HAP-1 (cell line): ENCODE measurements at places on chromosomes 5 and 9.

GRCh38 chr5:40414922-40415321, 264.8 kb upstream of the PTGER4 start:
- DNase-seq: no peak

DNA sequence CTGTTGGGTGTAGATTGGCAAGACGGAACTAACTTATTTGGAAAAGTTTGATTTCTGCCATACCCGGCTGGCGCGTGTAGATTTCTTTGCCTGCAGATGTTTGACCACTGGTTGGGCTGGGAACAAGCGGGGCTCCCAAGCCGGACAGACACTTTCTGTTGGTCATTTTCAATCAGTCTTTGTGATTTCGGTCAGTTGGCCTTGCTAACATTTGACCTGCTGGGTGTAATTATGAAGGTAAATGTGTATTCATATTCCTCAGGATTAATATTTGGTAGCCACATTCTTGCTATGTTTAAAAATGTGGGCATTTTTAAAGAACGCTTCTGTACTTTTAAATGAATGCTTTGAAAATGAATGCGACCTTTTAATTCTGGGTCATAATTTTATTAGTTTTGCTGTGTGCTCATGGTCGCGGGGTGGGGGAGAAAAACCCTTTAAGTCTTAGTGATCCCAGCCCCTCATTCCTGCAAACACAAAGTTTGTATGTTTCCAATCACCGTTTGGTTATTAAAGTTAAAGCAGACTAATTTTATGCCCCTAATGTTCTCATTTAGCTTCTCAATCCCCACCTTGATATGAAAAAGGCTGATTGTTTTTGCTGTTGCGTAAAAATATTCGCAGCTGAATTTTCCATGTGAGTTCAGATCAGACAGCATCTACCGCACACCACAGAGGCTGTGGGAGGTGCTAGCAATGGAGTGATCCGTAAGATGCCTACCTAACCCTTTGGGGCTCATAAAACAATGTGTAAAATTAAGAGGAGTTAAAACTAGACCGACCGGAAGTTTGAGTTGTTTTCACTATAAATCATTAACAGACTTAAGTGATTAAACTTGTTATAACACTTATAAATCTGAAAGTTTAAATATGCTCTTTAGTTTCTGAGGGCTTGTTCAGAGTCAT, 1.5 kb downstream of the RASGRF2 start:
- no peak for DNase-seq

GRCh38 chr5:87778876-87779275, 366.1 kb upstream of the CCNH start:
- no peak for DNase-seq

GRCh38 chr5:82365744-82366228, 87.6 kb upstream of the RPS23 start:
- DNase-seq: no peak

DNA sequence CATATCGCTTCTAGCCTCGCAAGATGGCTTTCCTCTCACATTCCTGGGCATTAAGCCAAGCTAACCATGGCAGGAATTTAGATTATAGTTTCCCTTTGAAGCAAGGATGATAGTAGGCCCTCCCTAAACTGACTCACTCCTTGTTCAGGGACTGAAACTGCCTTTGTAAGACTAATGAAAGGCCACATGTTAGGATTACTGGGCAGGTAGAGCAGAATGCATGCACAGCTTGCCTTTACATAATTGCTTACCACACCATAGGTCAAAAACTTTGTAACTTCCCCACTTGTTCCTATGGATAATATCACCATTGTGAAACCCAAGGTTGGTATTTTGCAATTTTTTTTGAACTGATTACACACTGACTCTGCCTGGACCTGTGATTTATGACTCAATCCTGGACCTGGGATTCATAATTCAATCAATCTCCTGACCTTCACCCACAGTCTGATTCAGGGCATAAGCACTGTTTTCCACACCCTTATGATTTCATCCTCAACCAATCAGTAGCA, 41.0 kb upstream of the PRDM9 start:
- DNase-seq: no peak

DNA sequence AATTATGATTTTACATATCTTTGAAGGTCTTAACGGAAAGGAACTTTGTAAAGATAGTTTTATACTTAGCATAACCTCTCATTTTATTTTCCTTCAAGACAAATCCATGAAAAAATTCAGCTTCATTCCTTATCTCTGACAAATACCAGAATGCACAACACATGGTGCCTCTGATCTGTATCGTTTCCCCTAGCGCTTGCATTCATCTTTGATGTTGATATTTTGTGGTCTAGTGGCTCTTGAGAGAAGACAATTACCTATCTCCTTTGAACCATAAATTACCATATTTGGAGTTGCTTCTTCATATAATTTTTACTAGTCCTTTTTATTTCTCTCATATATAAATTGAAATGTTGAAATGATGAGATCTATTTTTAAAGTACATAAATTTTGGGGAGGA, 551.3 kb downstream of the PDE4D start:
- DNase-seq: no peak

GRCh38 chr5:145554399-145554798, 280.7 kb downstream of the PRELID2 start:
- DNase-seq: no peak

DNA sequence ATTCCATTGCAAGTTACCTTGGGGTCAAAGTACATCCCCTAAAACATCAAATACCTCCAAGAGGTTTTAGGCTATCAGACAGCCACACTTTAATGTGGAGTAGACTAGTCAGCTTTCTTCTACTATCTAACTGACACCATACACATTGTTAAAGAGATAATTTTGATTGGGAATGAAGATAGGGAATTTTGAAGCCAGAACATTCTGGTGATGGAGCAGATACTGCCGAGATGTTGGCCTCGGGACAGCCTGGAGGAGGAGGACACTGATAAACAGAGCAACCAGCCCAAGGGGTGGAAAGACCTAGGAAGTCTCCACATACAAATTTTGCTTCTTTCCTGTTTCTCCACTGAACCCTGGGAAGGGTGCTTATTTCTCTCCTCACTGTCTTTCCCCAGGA, 14.9 kb downstream of the TJP2 start:
- DNase-seq: no peak

DNA sequence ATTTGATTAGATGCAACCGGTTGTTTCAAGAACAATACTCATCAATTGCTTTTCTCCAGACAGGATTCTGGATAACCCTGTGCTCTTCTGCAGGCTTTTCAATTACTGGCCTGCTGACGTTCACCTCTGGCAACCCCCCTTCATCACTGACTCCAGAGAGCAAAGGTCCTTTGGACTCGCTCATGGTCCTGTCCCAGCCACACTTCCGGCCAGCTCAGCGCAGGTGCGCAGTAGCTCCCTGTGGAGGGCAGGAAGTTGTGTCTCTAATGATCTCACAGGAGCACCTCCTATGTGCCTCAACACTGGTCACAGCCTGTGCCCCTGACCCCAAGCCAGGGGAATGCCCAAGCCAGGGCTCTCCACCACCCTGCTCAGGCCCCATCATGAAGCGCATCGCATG, 44.0 kb downstream of the OLFM1 start:
- DNase-seq: no peak

DNA sequence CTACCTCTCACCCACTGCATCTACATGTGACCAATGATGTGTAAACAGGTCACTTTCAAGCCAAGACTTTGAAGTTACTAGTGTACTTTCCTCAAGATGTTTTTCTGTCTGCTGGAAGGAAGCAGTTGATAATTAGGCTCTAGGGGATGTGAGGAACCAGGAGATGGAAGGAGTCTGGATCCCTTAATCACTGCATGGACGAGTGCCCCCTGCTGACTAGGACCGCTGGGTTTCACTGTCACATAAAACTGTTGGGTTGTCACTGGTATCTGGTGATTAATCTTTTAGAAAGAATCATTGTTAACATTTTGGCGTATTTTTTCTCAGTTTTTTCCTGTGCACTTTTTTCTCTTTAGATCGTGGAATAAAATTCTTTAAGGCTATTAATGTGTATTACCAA, 79.5 kb downstream of the SREK1 start:
- DNase-seq: no peak

- DNase-seq: no peak
Observed at GRCh38 chr9:97802276-97802675, 50.8 kb upstream of the FOXE1 start.

DNA sequence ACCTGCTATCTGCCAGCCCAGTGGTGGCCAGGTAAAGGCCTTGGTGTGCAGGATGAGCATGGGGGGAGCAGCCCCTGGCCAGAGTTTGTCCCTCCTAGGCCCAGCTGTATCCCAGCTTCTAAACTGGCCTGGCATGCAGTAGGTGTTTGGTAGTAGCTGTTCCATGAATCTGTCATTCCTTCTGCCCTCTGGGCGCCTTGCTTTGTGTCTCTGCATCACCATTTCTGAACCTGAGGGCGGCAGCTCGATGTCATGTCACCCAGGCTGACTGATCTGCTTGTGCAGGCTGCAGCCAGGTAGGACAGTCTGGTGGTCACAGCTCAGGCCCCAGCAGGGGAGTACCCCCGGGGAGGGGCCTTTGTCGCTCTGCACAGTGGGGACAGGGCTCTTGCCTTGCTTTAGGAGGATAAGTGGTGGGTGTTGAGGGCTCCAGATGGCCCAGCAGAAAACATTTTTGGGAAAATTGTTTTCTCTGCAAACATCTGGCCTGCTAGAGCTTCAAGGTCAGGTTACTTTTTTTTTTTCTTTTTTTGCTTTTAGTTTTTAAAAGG, 4.6 kb upstream of the SUSD3 start:
- no peak for DNase-seq

- no peak for DNase-seq
Observed at GRCh38 chr5:25439025-25439424, 794.2 kb upstream of the CDH10 start.

GRCh38 chr5:131974622-131974955, 29.1 kb upstream of the MEIKIN start:
- DNase-seq: no peak

DNA sequence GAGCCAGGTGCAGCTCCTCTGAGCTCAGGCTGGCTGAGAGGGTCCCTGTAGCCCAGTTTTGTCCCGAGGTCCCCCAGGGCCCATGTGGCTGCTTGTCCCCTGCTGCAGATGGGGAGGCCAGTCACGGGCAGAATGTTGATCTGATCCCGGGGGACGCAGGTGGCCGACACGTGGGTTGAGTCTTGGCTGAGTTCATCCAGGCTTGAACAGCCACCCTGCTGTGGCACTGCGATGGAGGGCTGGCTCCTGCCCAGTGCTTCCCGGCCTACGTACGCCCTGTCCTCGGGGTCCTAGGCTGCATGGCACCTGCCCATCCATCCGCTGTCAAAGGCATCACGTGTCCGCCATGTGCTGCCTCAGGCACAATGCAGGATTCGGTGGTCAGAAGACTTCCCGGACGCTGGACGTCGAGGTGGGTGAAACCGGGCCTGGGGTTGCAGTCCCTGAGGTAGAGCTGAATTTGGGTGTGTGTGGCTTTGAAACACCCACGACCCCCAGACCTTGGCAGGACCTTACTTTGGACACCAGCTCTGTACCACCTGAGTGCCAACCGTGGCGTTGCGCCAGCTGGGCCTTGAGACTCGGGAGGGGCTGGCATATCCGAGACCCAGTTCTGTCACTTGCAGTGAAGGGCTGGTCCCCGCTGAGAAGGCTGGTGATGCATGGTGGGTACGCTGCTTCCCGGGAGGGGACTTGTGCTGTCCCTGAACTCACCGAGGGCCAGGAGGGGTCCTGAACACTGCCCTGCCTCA, 22.3 kb downstream of the RXRA start:
- DNase-seq: no peak

GRCh38 chr9:126131066-126132010, 195.3 kb upstream of the MVB12B start:
- no peak for DNase-seq

DNA sequence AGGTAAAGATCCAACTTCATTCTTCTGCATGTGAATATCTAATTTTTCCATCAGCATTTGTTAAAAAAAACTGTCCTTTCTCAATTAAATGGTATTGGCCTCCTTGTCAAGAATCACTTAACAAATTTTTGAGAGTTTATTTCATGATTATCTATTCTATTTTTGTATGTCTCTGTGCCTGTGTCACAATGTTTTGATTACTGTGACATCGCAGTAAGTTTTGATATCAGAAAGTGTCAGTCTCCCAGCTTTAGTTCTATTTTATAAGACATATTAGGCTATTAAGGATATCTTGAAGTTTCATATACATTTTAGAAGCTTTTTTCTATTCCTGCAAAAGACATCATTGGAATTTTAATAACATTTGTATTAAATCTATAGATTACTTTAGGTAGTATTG, 33.6 kb downstream of the GABRA6 start:
- DNase-seq: no peak

DNA sequence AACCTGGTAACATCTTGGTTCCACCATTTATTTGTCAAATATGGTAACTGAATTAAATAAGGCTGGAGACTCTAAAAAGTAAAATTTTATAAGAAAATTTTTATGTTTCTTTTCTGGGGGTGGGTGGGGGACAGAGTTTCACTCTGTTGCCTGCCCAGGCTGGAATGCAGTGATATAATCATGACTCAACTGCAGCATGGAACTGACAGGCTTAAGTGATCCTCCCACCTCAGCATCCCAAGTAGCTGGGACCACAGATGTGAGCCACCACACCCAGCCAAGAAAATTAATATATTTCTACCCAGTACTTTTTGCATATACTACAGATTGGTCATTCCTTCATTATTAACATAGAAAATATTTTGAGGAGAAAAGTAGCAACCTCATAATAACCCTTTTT, 216.9 kb downstream of the DEPDC1B start:
- no peak for DNase-seq

- DNase-seq: peak; percentile 55
Observed at GRCh38 chr5:53099546-53099945, 10.0 kb downstream of the MOCS2 start.

DNA sequence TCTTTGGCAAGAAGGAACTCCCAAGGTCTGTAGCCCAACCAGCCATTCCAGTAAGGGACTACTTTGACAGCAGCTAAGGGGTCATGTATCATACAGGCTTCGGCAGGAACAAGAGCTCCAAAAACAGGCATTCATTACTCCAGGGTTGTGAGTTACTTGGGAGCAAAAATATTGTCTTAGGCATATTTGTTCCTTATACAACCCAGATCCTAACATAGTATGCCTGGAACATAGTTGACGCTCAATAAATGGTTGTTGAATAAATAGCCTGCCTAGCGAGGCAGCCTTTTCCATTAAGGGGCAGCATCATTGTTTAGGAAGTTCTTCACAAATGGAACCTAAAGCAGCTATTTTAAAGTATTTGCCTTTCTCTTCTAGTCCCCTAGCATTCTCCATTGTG, 35.8 kb upstream of the FER start:
- DNase-seq: peak; percentile 47

- no peak for DNase-seq
Observed at GRCh38 chr9:124828489-124829333, 24.5 kb upstream of the WDR38 start.

- DNase-seq: no peak
Observed at GRCh38 chr5:69188811-69189161, 597 bp upstream of the CENPH start.
